Left ventricle myocardium superior (tissue), 1 donor: ENCODE measurements at places on chromosomes 3 and 15. TPM values are rescaled to one million over a fixed set of nuclear protein-coding genes. Genes with fewer than 3 reads are reported as not detected.

Gene MUC4
- not detected for total RNA-seq

Gene TTC21A
- 1.1 TPM for total RNA-seq

Gene SMAD6
- total RNA-seq = 14.9 TPM

Gene PLSCR4
- total RNA-seq = 13.8 TPM

Gene DIPK2A
- 6.3 TPM for total RNA-seq

Gene GPR27
- 4.4 TPM for total RNA-seq

Gene PFKFB4
- 2.2 TPM for total RNA-seq

Gene LRRC31
- total RNA-seq = not detected

Gene TIMP4
- 15.0 TPM for total RNA-seq

Gene IGF2BP2
- 16.7 TPM for total RNA-seq
